ENCODE measurements at places on chromosomes 13 and 19. TPM values are rescaled to one million over a fixed set of nuclear protein-coding genes. Genes with fewer than 3 reads are reported as not detected.

DNA sequence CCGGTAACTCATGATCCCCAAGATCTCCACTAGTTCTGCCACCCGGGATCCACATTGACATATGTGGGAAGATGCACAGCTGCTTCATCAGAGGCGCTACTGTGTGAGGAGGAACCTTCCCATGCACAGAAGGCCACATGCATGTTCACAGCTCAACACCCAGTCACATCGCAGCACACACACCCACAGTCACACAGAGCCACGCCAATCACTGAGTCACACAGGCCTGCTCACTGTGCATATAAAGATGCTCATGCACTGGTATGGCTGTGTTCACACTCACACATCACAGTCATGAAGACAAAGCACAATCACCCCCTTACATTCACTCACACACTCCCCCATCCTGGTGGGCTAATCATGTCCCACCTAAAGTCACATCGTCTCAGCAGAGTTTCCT lies 9.8 kb downstream of the CLC start:
- no peak overlapping the region for H3K27ac ChIP-seq
- no peaks in the 10 kb centered on the region for H3K4me1 ChIP-seq
- no peak overlapping the region for H3K4me3 ChIP-seq
- no peaks in the 10 kb centered on the region for H3K27me3 ChIP-seq
- no peaks in the 10 kb centered on the region for H3K36me3 ChIP-seq

DNA sequence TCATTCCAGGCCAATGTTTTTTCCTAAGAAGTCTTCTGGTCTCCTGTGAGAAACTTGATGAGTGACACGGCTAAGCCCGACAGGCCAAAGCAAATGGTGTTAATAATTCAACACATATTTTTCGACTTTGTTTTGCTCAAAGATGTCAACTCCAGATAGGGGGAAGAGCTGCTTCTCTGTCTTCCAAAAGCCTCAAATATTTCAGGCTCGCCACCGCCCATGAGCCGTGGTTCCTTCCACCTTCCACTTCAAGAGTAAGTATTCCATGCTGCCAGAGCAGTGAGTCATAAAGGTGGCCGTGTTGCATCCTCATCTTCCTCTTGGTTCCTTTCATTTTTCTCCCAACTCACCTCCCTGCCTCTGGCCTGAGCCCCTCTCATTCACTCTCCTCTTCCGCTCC lies 272.6 kb downstream of the EFNB2 start:
- no peaks in the 10 kb centered on the region for H3K27me3 ChIP-seq
- H3K4me3 ChIP-seq: no peak overlapping the region
- DNase-seq: no peak
- no peaks in the 10 kb centered on the region for H3K4me1 ChIP-seq
- H3K27ac ChIP-seq: no peak overlapping the region
- H3K36me3 ChIP-seq: no peaks in the 10 kb centered on the region

GRCh38 chr19:34733266-34733745 lies 737 bp upstream of the ZNF181 start:
- peaks cover 6% of the 10 kb centered on the region for H3K4me1 ChIP-seq
- peak; percentile 75 for DNase-seq
- H3K36me3 ChIP-seq: no peaks in the 10 kb centered on the region
- peak overlapping the region; percentile 98 for H3K4me3 ChIP-seq

Gene RNF17
- polyA plus RNA-seq: not detected

DNA sequence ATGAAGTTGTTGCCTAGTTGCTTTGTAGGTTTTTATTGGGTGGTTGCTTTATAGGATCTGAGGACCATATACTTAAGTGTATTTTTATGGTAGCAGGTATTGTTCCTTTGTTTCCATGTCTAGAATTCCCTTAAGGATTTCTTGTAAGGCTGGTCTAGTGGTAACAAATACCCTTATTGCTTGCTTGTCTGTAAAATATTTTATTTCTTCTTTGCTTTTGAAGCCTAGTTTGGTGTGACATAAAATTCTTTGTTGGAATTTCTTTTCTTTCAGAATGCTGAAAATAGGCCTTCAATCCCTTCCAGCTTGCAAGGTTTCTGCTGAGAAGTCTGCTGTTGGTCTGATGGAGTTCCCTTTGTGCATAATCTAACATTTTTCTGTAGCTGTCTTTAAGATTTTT lies 18.1 kb upstream of the ZSCAN5A start:
- H3K27ac ChIP-seq: no peak overlapping the region
- DNase-seq: no peak
- H3K36me3 ChIP-seq: no peaks in the 10 kb centered on the region
- no peaks in the 10 kb centered on the region for H3K4me1 ChIP-seq

DNA sequence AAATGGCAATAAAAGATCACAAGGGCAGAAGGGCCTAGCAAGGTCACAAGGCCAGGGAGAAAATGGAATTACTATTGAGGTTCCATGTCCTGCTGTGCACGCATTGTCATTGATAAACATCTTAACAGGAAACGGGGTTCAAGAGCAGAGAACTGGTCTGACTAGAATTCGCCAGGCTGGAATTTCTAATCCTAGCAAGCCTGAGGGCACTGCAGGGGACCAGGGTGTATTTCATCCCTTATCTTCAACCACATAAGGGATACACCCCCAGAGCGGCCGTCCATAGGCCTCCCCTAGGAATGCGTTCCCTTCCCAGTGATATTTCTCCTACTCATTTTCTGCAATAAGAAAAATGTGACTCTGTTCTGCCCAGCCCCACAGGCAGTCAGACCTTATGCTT lies 19.5 kb downstream of the ERICH4 start:
- no peaks in the 10 kb centered on the region for H3K27me3 ChIP-seq
- H3K4me1 ChIP-seq: no peaks in the 10 kb centered on the region
- no peaks in the 10 kb centered on the region for H3K36me3 ChIP-seq
- peak; percentile 59 for DNase-seq

- H3K4me3 ChIP-seq: peak within 1 kb of the TSS; percentile 94
- no peak within 1 kb of the TSS for H3K27ac ChIP-seq
- peaks cover 22% of the 10 kb centered on the region for H3K27me3 ChIP-seq
- peak; percentile 63 for DNase-seq
- H3K4me1 ChIP-seq: peaks cover 6% of the 10 kb centered on the region
- no peaks in the 10 kb centered on the region for H3K36me3 ChIP-seq
Observed at GRCh38 chr19:36605101-36605876, at the start of gene ZNF382. TSS of gene ZNF382 (plus strand) at chr19:36605313. CDS start at chr19:36609915, 4,602 bp downstream.

DNA sequence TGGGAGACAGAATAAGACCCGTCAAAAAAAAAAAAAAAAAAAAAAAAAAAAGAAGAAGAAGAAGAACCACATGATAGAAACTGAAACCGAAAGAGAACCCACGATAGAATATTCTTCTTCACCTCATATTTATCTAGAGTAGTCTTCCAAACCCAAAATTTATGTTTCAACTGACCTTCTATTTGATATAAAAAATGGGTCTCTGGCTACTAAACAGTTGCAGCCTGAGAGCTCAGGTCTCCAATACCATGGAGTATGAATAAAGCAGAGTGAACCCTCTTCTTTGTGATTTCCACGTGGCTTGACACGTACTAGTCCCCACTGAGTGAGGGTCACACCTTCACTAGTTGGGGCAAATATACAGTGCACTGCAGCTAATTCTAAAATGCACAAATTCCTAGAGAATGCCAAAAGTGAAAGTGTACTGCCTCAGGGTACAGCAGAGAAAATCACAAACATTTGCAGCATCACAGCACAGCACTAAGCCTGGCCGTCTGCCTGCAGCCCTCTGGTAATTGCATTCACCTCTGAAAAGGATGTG lies 30.8 kb upstream of the RFC3 start:
- H3K27me3 ChIP-seq: no peaks in the 10 kb centered on the region
- H3K27ac ChIP-seq: no peak overlapping the region
- DNase-seq: no peak
- H3K36me3 ChIP-seq: no peaks in the 10 kb centered on the region

DNA sequence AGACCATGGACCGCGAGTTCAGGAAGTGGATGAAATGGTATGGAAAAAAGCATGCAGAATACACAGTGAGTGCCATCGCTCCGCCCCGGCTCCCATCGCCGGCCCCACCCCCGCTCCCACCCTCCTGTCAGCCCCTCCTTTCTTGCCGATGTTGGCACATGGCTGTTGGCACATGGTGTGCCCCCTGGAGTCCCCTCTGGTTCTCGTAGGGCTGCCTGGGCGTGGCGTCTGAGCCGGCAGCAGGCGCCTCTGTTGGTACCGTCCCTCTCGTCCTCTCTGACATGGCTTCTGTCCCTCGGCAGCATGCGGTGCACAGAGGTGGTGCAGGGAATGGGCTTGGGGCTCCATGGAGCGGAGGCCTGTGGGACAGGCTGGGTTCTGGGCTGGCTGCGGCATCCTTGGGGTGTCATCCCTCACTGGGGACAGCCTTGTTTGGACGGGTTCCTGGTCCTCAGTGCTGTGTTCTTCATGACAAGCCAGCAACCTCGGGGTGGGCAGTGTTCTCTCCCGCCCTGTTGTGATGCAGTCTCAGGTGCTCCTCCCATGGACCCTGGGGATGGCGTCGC lies 30.9 kb downstream of the DOT1L start:
- H3K4me3 ChIP-seq: no peak overlapping the region
- H3K27me3 ChIP-seq: no peaks in the 10 kb centered on the region
- no peaks in the 10 kb centered on the region for H3K4me1 ChIP-seq
- peaks cover 3% of the 10 kb centered on the region for H3K36me3 ChIP-seq
- H3K27ac ChIP-seq: no peak overlapping the region

Gene ZNF773
- 4.2 TPM for polyA plus RNA-seq

GRCh38 chr13:45200701-45201232 lies at the start of gene KCTD4:
TSS of gene KCTD4 (minus strand) at chr13:45201045. CDS start at chr13:45194567, 6,478 bp downstream.
- peak within 1 kb of the TSS; percentile 72 for H3K27ac ChIP-seq
- no peak within 1 kb of the TSS for H3K4me3 ChIP-seq
- no peak for DNase-seq
- H3K27me3 ChIP-seq: no peaks in the 10 kb centered on the region
- H3K4me1 ChIP-seq: peaks cover 12% of the 10 kb centered on the region

DNA sequence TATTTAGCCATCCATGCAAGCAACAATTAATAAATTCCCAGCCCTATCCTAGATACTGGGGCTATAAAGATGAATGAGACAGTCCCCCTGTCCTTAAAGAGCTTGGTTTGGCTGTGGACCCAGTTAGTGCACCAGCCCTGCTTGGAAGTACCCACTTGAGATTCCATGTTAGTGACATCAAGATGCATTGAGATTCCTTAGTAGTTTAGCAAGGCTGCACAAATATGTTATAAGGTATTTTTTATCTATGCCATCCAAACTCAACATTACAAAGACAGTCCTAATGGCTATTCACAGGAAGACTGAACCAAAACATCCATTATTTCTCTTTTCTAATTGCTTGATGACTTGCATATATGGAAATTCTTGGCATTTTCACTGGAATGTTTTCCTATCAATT lies 48.8 kb upstream of the RAP2A start:
- no peak overlapping the region for H3K27ac ChIP-seq
- H3K4me1 ChIP-seq: no peaks in the 10 kb centered on the region
- no peaks in the 10 kb centered on the region for H3K27me3 ChIP-seq
- no peak overlapping the region for H3K4me3 ChIP-seq

GRCh38 chr19:1624458-1624857 lies 19.2 kb upstream of the UQCR11 start:
- H3K4me1 ChIP-seq: no peaks in the 10 kb centered on the region
- DNase-seq: peak; percentile 96
- H3K4me3 ChIP-seq: no peak overlapping the region
- H3K27me3 ChIP-seq: no peaks in the 10 kb centered on the region
- no peak overlapping the region for H3K27ac ChIP-seq

Gene C19orf67
- polyA plus RNA-seq: not detected

DNA sequence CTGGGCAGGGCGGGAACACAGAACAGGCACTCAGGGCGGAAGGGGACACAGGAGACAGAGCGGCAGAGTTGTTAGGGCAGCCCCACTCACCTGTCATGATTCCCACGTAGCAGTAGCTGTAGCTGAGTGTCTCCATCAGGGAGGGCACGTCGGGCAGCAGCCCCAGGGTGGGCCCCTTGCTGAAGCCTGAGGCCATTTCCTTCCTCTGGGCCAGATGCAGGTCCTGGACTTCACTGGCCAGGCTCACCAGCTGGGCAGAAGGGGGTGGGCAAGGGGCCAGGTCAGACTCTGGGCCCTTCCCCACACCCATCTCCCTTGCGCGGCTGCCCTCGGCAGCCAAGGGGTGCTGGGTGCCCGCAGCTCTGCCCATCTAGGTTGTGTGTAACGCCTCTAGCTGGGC lies 5.9 kb downstream of the MBOAT7 start:
- H3K27ac ChIP-seq: no peak overlapping the region
- no peaks in the 10 kb centered on the region for H3K4me1 ChIP-seq
- no peak overlapping the region for H3K4me3 ChIP-seq
- DNase-seq: no peak
- H3K27me3 ChIP-seq: no peaks in the 10 kb centered on the region

DNA sequence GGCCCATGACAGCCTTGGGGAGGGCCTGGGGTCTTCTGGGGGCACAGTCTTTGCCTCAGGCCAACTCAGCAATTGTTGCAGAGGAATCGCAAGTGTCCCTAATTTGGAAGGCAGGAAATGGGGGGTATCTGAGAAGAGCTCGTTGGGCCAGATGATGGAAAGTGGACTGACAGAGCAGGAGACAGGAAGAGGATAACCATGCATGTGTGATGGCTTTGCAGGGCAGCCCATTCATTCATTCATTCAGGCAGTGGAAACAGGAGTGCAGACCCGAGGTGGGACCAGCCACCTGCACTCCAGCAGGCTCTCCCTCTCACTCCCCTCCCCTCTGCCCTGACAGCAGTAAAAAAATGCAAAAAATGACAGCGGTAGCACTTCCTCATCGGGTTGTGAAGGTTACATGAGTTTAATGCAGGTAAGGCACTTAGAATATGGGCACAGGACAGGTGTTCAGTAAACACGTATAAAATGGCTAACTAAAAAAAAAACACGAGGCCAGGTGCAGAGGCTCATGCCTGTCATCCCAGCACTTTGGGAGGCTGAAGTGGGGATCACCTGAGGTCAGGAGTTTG lies 5.0 kb upstream of the TMEM147 start:
- H3K36me3 ChIP-seq: peaks cover 7% of the 10 kb centered on the region
- no peak overlapping the region for H3K27ac ChIP-seq
- H3K27me3 ChIP-seq: no peaks in the 10 kb centered on the region
- peaks cover 16% of the 10 kb centered on the region for H3K4me1 ChIP-seq

DNA sequence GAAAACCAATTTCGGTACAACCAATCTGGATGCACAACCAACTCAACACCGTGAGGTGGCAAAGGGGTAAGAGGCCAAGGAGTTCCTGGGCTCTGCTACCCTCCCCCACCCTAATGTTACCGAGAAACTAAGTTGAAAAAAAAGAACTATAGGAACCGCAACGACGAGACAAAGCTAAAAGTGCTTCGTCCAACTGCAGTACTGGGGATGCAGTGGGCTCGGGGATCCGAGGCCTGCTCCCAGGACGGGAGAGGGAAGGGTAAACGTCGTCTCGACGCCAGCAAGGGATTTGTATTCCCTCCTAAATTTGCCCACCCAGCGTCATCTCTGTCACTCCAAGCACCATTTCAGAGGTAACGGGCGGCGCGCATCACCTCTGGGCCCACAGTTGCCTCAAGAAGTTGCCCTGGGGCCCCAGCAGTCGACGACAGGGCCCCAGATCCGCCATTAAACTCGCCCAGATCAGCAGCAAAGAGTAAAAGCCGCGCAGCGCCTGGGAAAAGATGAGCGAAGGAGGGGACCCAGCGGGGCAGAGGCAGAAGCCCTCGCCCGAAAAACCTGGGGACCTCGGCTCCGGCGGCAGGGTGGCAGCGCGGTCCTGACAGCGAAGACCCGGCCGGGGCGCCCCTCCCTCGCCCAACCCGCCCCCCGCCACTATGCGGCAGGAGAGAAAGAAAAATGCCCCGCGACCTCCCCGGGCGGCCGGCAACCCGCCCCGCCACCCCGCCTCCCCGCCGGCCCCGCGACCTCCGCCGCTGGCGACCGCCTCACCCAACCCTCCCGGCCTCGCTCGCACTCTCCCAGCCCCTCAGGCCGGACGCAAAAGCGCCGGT lies 752 bp downstream of the ZMYM5 start:
- no peaks in the 10 kb centered on the region for H3K27me3 ChIP-seq
- peaks cover 21% of the 10 kb centered on the region for H3K4me1 ChIP-seq
- H3K36me3 ChIP-seq: peaks cover 9% of the 10 kb centered on the region
- peak overlapping the region; percentile 92 for H3K27ac ChIP-seq

All from GM23338 (cell line).